CD4-positive, alpha-beta T cell treated with Interleukin-17A for 4 hours (primary cell): ENCODE measurements at places on chromosomes 16 and 17.

GRCh38 chr17:9037736-9038135 lies 16.4 kb downstream of the NTN1 start:
- DNase-seq, result no peak

DNA sequence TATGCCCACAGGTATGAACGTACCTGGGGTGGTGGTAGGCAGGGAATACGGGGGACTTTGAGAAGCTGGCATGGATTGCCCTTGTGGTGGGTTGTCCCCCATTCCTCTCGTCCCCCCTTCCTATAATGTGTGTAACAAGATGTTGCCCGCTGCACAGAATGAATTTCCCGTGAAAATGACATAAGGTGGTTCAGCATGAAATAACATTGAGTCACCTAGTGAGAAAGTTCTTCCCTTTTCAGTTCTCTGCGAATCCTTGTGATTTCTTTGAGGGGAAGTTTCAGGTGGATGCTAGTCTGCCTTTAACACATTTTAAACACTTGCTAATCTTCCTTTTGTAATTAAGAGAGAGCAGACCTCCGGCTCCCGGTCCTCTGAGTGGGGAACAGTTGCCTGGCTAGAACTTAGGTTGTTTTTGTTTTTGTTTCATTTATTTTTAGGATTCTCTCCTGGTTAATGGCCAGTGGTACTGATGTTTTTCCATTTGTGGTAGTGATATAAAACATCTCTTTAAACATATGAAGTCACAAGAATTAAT lies 58.9 kb downstream of the RAP1GAP2 start:
- no peak for DNase-seq

- DNase-seq, result no peak
Measured at GRCh38 chr16:27234171-27234570, 30.8 kb downstream of the KDM8 start.

DNA sequence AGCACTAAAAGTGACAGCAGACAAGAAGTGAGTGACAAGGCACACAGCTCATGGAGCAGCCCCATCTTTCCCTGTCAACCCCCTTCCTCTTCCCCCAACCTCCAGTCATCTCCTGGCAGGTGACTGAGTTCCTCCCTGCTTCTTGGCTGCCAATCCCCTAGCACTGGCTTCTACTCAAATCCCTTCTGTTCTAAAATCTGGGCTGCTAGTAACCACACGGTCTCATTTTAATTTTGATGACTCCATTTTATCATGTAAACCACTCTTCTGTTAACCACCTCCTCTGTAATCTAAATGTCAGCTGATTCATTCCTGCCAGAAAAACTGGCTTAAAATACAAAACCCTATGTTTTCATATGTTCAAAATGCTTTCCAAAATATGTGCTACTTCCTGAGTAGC lies 419.8 kb upstream of the MON1B start:
- DNase-seq, result no peak

- DNase-seq, result no peak
Measured at GRCh38 chr16:11671676-11672075, 3.4 kb downstream of the SNN start.

- peak; percentile 76 for DNase-seq
Measured at GRCh38 chr16:88527186-88527936, 42.8 kb upstream of the ZC3H18 start.

- no peak for DNase-seq
Measured at GRCh38 chr17:79414063-79414792, 196.6 kb downstream of the RBFOX3 start.

DNA sequence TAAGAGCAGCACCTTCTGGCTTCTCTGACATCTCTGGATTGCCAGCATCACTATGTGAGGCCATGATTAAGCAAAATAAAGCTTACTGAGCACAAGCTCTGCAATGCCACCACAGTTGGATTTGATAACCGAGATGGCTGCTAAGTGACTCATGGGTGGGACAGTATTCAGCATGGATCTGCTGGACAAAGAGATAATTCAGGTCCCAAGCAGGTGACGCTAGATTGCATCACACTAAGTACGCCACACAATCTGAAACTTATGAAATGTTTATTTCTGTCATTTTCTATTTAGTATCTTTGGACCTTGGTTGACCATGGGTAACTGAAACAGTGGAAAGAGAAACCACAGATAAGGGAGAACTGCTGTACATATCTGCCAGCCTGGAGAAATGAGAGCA lies 27.4 kb downstream of the CDRT15 start:
- DNase-seq, result no peak

- DNase-seq, result no peak
Measured at GRCh38 chr17:44273607-44274006, 5.7 kb upstream of the SLC4A1 start.

GRCh38 chr16:75152635-75153034 lies 4.3 kb downstream of the ZFP1 start:
- DNase-seq, result no peak

GRCh38 chr17:70332356-70333210 lies 163.3 kb downstream of the KCNJ2 start:
- no peak for DNase-seq

DNA sequence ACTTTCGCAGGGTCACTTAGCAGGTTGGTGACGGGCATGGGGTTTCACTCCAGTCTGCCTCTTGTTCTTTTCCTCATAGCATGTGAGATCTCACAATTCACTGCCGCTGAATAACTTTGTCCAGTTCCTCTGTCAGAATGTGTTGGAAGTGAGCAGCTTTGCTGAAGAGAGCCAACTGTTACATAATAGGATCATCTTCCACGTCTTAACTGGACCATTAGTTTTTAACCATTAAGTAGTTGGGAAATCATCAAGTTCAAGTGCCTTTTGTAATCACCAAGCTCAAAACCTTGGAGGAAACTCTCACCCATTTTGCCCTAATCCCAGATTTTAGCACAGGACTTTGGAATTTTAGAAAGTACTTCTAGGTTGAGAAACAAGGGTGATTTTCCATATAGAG lies 290.6 kb downstream of the WWOX start:
- no peak for DNase-seq

- DNase-seq, result no peak
Measured at GRCh38 chr17:69451416-69452394, 37.2 kb downstream of the MAP2K6 start.

DNA sequence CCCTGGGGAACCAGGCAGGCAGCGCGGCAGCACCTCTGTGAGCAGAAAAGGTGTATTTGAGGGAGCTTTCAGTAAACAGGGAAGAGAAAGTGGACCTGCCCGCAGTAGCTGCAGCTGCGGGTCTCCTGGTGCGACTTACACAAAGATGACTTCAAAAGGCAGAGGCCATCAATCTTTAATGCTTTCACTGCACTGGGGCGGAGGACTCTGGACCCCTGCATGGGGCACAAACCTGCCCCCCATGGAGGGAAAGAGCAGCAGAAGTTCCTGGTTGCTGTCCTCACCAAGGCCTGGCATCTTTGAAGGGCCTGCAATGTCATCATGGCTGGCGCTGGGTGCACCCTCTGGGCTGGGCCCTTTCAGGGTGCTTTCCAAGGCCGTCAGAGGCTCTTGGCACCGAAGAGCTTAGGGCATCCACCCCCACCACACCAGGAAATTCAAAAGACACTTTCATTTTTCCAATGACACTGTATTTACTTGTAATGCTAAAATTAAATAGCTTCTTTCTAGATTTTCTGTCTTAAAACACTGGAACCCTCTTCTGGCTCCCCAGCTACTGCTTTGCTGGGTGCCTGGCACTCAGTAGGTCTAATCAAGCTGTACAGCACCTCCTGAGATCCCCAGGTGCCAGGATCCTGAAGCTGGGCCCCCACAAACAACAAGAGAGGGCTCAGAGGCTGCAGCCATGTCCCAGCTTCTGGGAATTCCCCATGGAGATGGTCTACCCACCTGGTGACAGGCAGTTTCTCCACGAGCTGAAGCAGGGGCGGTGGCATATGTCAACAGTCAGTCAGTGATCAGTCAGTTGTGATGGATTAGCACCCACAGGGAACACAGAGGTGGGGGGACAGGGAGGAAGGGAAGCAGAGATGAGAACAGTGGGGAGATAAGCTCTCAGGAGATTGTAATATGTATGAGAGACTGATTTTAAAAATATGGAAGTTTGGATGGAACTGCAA lies 2.1 kb upstream of the CACNG1 start:
- DNase-seq, result no peak

- DNase-seq, result no peak
Measured at GRCh38 chr17:43661699-43662412, at the start of gene MEOX1. Gene MEOX1 (minus strand): TSS chr17:43661922. CDS start chr17:43661534, 388 bp downstream.

- no peak for DNase-seq
Measured at GRCh38 chr16:88526008-88526905, 43.9 kb upstream of the ZC3H18 start.

- DNase-seq, result no peak
Measured at GRCh38 chr16:30380803-30381208, 1.6 kb downstream of the SEPTIN1 start.

DNA sequence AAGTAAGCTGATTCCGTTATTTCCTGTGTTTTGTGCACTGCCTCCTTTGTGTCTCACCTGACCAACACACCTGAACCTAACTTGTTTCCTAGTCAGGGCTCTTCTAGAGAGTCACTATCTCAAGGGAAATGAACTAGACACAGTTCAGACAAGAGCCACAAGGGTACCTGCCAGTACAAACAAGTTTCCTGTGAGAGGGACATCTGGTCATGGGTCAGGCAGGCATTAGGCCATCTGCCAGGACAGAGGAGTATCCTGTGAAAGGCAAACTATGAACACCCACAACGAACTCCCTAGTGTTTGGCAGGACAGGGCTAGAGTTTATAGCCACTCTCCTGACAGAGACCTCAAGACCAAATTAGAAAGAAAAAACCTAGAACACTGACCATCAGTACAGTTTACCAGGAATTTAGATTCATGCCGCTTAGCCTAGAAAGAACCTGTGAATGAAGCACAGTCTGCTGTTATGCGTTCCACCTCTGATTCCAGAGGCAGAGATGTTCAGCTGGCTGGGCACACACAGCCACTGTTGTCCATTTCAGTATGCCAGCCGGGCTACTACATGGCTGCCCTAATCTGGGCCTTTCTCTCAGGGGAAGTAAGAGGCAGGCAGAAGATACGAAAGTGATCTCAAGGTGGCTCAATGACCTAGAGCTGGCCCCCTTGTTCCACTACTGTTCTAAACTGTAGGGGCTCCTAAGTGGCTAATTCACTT lies 20.7 kb upstream of the GLG1 start:
- DNase-seq, result no peak

DNA sequence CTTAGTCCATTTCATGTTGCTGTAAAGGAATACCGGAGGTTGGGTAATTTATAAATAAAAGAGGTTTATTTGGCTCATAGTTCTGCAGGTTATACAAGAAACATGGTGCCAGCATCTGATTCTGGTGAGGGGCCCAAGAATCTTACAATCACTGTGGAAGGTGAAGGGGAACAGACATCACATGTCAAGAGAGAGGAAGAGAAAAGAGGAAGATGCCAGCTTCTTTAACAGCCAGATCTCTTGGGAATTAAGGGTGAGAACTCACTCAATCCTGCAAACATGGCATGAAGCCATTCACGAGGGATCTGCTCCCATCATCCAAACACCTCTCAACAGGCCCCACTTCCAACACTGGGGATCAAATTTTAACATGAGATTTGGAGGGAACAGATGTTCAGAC lies 49.5 kb downstream of the BMERB1 start:
- DNase-seq, result no peak

GRCh38 chr17:3954976-3955672 lies 9.1 kb downstream of the ATP2A3 start:
- DNase-seq, result no peak
